A549 treated with CpdA at 1 μM for 4 hours (cell line): ENCODE measurements at places on chromosomes 16 and 17. TPM values are rescaled to one million over a fixed set of nuclear protein-coding genes. Genes with fewer than 3 reads are reported as not detected.

SLC35B1 gene
- total RNA-seq: 82.4 to 108 TPM (median 99.5 TPM) in 5 replicates

DRC3 gene
- 1.3 to 3.4 TPM (median 2.5 TPM) in 5 replicates for total RNA-seq

OTOA gene
- total RNA-seq: 0.05 TPM in 2 of 5 replicates, not detected in the others

KRTAP9-2 gene
- not detected in 5 replicates for total RNA-seq

CAVIN1 gene
- total RNA-seq: 423 to 509 TPM (median 462 TPM) in 5 replicates

GABARAPL2 gene
- 87.4 to 98.5 TPM (median 92.0 TPM) in 5 replicates for total RNA-seq

RPRML gene
- 0.29 to 0.84 TPM (median 0.72 TPM) in 4 of 5 replicates, not detected in the other for total RNA-seq

ANKRD11 gene
- 82.9 to 95.6 TPM (median 92.2 TPM) in 5 replicates for total RNA-seq

CHST4 gene
- total RNA-seq: 0.06 to 0.20 TPM (median 0.06 TPM) in 4 of 5 replicates, not detected in the other

SLC13A2 gene
- total RNA-seq: 0.06 to 0.21 TPM (median 0.13 TPM) in 4 of 5 replicates, not detected in the other

PIK3R6 gene
- total RNA-seq: not detected in 5 replicates

ETV4 gene
- 46.0 to 51.3 TPM (median 49.7 TPM) in 5 replicates for total RNA-seq

TP53I13 gene
- total RNA-seq: 64.0 to 90.4 TPM (median 77.2 TPM) in 5 replicates

FLYWCH1 gene
- total RNA-seq: 18.8 to 30.9 TPM (median 28.1 TPM) in 5 replicates

AATK gene
- 0.23 to 0.52 TPM (median 0.43 TPM) in 5 replicates for total RNA-seq

SLFN5 gene
- total RNA-seq: 1.9 to 4.0 TPM (median 2.7 TPM) in 5 replicates

CTRB1 gene
- total RNA-seq: not detected in 5 replicates

GCGR gene
- total RNA-seq: 0.22 to 0.65 TPM (median 0.28 TPM) in 5 replicates

CMTM2 gene
- 0.15 TPM in 1 of 5 replicates, not detected in the others for total RNA-seq

IGFALS gene
- 0.08 to 0.09 TPM in 2 of 5 replicates, not detected in the others for total RNA-seq

VAT1L gene
- 0.01 to 0.05 TPM in 2 of 5 replicates, not detected in the others for total RNA-seq

SLC22A31 gene
- total RNA-seq: 1.1 to 1.8 TPM (median 1.3 TPM) in 5 replicates

MFSD6L gene
- total RNA-seq: not detected in 5 replicates

KRT33B gene
- 0.05 to 0.13 TPM (median 0.10 TPM) in 3 of 5 replicates, not detected in the others for total RNA-seq

CCDC40 gene
- 4.5 to 7.5 TPM (median 6.2 TPM) in 5 replicates for total RNA-seq

CACNG3 gene
- not detected in 5 replicates for total RNA-seq

ACSF2 gene
- 9.6 to 16.2 TPM (median 12.4 TPM) in 5 replicates for total RNA-seq

PDPR gene
- 13.0 to 17.5 TPM (median 14.5 TPM) in 5 replicates for total RNA-seq

KCTD13 gene
- total RNA-seq: 15.9 to 22.5 TPM (median 18.2 TPM) in 5 replicates

ACSM2A gene
- not detected in 5 replicates for total RNA-seq

PRSS27 gene
- total RNA-seq: 1.0 to 1.6 TPM (median 1.3 TPM) in 5 replicates

KRT20 gene
- total RNA-seq: 0.17 to 0.52 TPM (median 0.26 TPM) in 5 replicates

PIK3R5 gene
- total RNA-seq: 0.02 to 0.18 TPM in 2 of 5 replicates, not detected in the others

TBC1D3H gene
- not detected in 5 replicates for total RNA-seq

CDRT15L2 gene
- total RNA-seq: not detected in 5 replicates

KRT28 gene
- not detected in 5 replicates for total RNA-seq

ZFP90 gene
- total RNA-seq: 5.0 to 9.7 TPM (median 9.3 TPM) in 5 replicates

XPO6 gene
- total RNA-seq: 81.3 to 109 TPM (median 99.1 TPM) in 5 replicates

KIF2B gene
- not detected in 5 replicates for total RNA-seq

LITAF gene
- total RNA-seq: 190 to 209 TPM (median 203 TPM) in 5 replicates

HSD3B7 gene
- 12.5 to 17.3 TPM (median 14.7 TPM) in 5 replicates for total RNA-seq

KRT9 gene
- not detected in 5 replicates for total RNA-seq

ARHGDIG gene
- 1.8 to 3.8 TPM (median 2.5 TPM) in 5 replicates for total RNA-seq

PRR15L gene
- 0.08 to 0.20 TPM (median 0.15 TPM) in 4 of 5 replicates, not detected in the other for total RNA-seq

SULT1A2 gene
- total RNA-seq: 0.07 TPM in 1 of 5 replicates, not detected in the others

CCL3 gene
- total RNA-seq: not detected in 5 replicates

UNKL gene
- 27.5 to 45.1 TPM (median 44.8 TPM) in 5 replicates for total RNA-seq

SCGB1C2 gene
- not detected in 5 replicates for total RNA-seq

SARM1 gene
- total RNA-seq: 4.9 to 6.0 TPM (median 5.3 TPM) in 5 replicates

HAP1 gene
- 1.2 to 1.9 TPM (median 1.7 TPM) in 5 replicates for total RNA-seq

RNU2-1 gene
- not detected in 5 replicates for total RNA-seq

GRB7 gene
- 4.1 to 7.6 TPM (median 6.6 TPM) in 5 replicates for total RNA-seq

ITPRIPL2 gene
- 11.9 to 18.2 TPM (median 14.5 TPM) in 5 replicates for total RNA-seq

GAS2L2 gene
- 0.09 to 0.21 TPM (median 0.12 TPM) in 4 of 5 replicates, not detected in the other for total RNA-seq

ZMYND15 gene
- total RNA-seq: 0.28 to 1.0 TPM (median 0.46 TPM) in 5 replicates

SUMO2 gene
- 351 to 397 TPM (median 381 TPM) in 5 replicates for total RNA-seq

KCNH4 gene
- 0.28 to 0.61 TPM (median 0.49 TPM) in 5 replicates for total RNA-seq

SMIM5 gene
- total RNA-seq: 0.43 to 0.81 TPM (median 0.52 TPM) in 5 replicates
